Activated CD4-positive, alpha-beta memory T cell treated with anti-CD3 and anti-CD28 coated beads, Interleukin-2, amount 10 ng/mL, durations not matched to agents 7 days and 5 days (primary cell): ENCODE measurements at places on chromosomes 3 and 15. TPM values are rescaled to one million over a fixed set of nuclear protein-coding genes. Genes with fewer than 3 reads are reported as not detected.

MESP1 gene
- total RNA-seq, result 3.5 TPM

SAMMSON gene
- not detected for total RNA-seq

ZIC1 gene
- not detected for total RNA-seq

SLC15A2 gene
- total RNA-seq, result 4.4 TPM

LMAN1L gene
- total RNA-seq, result 0.63 TPM

MEGF11 gene
- total RNA-seq, result not detected

CHL1 gene
- not detected for total RNA-seq

APOD gene
- total RNA-seq, result not detected

PTPN9 gene
- 41.4 TPM for total RNA-seq

BDH1 gene
- 54.2 TPM for total RNA-seq

TUSC7 gene
- not detected for total RNA-seq

SLC6A11 gene
- total RNA-seq, result not detected

C3orf80 gene
- 0.15 TPM for total RNA-seq

CAPN3 gene
- 4.4 TPM for total RNA-seq

CYP1A2 gene
- total RNA-seq, result not detected

PLAAT1 gene
- total RNA-seq, result not detected

CP gene
- not detected for total RNA-seq

GABRA5 gene
- not detected for total RNA-seq

ARPIN gene
- not detected for total RNA-seq

TTLL13 gene
- total RNA-seq, result 0.58 TPM

BOC gene
- total RNA-seq, result not detected

RAB5A gene
- 60.0 TPM for total RNA-seq

CLDN18 gene
- total RNA-seq, result not detected

GALK2 gene
- total RNA-seq, result 30.0 TPM

TUSC2 gene
- 17.9 TPM for total RNA-seq

RBP2 gene
- total RNA-seq, result not detected

ZNF660 gene
- not detected for total RNA-seq

MYEF2 gene
- 27.1 TPM for total RNA-seq

CLRN1 gene
- total RNA-seq, result not detected

ADCY5 gene
- total RNA-seq, result not detected

ZNF502 gene
- 0.95 TPM for total RNA-seq

RPP25 gene
- total RNA-seq, result 5.1 TPM

ACTC1 gene
- total RNA-seq, result not detected

DUOXA2 gene
- not detected for total RNA-seq

ERICH6 gene
- 0.81 TPM for total RNA-seq

ECT2 gene
- 68.8 TPM for total RNA-seq

FGD5 gene
- not detected for total RNA-seq

ASB14 gene
- not detected for total RNA-seq

ECE2 gene
- total RNA-seq, result not detected

MYL3 gene
- total RNA-seq, result not detected

ADGRG7 gene
- not detected for total RNA-seq

SIDT1 gene
- 25.5 TPM for total RNA-seq

PLCB2 gene
- total RNA-seq, result 140 TPM
